ENCODE measurements at places on chromosomes 5 and 9.

DNA sequence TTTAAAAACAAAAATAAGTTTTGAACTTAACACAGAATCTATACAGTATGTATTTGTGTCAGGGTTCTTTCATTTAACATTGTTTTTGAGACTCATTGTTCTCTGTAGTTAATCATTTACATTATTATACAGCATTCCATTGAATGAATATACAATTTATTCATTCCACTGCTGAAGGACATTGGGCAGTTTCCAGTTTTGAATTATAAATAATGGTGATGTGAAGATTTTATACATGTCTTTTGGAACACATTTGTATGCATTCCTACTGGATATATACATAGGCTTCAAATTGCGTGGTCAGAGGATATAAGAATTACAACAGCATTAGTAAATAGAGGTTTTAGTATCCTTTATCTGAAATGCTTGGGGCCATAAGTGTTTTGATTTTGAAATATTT is 72.0 kb downstream of the CEP120 start:
- no peak for DNase-seq

DNA sequence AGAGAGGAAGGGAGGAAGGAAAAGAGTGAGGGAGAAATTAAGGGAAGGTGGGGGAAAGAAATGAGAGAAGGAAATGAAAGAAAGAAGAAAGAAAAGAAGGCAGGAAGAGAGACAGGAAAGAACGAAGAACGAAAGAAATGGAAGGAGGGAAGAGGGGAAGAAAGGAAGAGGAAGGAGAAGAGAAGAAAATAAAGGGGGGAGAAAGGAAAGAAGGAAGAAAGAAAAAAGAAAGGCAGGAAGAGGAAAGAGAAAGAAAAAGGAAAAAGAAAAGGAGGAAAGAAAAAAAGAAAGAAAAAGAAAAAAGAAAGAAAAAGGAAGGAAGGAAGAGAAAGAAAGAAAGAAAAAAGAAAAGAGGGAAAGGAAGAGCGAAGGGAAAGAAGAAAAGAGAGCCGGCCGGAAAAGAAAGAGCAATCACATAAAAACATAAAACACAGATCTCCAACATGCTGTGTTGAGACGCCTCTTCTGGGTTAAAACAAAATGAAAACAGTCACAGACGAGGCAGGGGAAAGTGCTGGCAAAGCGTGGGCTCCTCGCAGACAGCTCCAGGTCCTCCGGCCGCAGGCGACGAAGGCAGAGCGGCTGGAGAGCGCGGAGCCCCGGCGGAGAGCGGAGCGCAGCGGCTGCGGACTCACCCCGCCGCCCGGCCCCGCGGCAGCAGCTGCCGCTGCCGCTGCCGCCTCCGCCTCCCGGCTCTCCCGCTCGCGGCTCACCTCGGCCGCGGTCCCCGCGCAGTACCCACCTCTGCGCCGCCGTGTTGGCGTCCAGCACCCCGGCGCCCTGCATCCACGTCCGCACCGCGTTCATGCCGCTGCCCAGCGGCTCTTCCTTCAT is 896 bp downstream of the EBF1 start:
- DNase-seq: peak; percentile 45

DNA sequence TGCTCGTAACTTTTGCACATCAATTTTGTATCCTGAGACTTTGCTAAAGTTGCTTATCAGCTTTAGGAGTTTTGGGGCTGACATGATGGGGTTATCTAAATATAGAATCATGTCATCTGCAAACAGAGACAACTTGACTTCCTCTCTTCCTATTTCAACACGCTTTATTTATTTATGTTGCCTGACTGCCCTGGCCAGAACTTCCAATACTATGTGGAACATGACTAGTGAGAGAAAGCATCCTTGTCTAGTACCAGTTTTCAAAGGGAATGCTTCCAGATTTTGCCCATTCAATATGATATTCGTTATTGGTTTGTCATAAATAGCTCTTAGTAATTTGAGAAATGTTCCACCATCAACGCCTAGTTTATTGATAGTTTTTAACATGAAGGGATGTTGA is 65.4 kb upstream of the CDH12 start:
- DNase-seq: no peak

DNA sequence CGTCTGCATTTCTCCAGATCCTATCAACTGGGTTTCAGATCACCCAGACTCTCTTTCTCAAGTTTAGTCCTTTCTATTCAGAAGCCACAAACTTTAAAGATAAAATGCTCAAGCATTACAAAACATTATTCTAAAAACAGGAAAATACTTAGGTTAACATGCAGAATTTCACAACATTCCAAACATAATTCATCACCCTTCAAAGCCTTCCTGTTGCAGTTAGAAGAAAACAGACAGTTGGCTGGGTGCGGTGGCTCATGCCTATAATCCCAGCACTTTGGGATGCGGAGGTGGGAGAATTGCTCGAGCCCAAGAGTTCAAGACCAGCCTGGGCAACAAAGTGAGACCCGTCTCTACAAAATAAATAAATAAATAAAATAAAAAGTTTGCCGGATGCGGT is 7.7 kb upstream of the OCLN start:
- DNase-seq: no peak

DNA sequence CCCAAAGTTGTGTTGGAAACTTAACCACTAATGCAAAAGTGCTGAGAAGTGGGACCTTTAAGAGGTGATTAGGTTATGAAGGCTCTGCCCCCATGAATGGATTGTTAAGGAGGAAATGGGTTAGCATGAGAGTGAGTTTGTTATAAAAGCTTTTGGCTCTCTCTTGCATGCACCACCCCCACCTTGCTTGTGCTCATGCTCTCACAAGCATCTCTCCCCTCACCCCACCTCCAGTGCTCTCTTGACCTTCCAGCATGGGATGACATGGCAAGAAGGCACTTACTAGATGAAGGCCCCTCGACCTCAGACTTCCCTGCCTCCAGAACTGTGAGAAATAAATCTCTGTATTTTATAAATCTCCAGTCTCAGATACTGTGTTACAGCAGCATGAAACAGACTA is 52.8 kb downstream of the RICTOR start:
- no peak for DNase-seq

DNA sequence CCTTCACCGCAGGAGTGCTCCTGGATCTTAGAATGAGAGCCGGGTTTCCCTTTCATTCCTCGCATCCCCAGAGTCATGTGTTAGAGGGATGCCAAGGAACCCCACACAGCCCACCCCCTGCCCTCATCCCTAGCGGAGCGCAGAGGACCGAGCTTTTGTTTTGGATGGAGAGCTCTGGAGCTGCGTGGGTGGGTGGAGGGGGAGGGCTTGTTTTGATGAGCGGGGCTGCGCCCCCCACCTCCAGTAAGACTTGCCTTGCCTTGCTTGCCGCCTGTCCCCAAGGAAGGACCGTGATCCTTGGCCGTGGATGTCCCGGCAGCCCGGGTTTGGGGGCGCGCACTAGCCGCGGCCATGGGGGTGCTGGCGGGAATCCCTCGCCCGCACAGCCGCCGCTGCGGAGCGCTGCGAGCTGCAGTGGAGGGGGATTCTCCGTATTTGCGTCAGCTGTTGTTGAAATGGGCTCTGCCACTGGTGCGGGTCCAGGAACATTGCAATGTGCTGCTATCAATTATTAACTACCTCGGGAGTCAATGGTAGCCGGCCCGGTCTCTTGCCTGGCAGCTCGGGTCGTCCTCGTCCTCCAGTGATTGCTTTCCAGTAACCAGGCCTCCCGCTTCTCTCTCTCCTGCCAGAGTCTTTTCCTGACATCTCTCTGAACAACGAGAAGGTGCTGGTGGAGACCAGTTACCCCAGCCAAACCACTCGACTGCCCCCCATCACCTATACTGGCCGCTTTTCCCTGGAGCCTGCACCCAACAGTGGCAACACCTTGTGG is 1.0 kb downstream of the EGR1 start:
- no peak for DNase-seq

- no peak for DNase-seq
Measured at GRCh38 chr9:16043756-16044578, 491.1 kb downstream of the CCDC171 start.

Data from NCI-H1105 (cell line).